Stimulated activated naive CD4-positive, alpha-beta T cell treated with Interleukin-2 at 50 U/mL for 16 hours (primary cell): ENCODE measurements at places on chromosomes 11 and 22.

GRCh38 chr11:109329716-109330115, 92.3 kb upstream of the C11orf87 start:
- DNase-seq: no peak

- DNase-seq: no peak
Measured at GRCh38 chr11:10743354-10744000, 7.6 kb upstream of the CTR9 start.

GRCh38 chr22:27853424-27853823, 51.9 kb upstream of the MN1 start:
- DNase-seq: no peak

GRCh38 chr11:46808799-46809431, 37.2 kb downstream of the CKAP5 start:
- no peak for DNase-seq

DNA sequence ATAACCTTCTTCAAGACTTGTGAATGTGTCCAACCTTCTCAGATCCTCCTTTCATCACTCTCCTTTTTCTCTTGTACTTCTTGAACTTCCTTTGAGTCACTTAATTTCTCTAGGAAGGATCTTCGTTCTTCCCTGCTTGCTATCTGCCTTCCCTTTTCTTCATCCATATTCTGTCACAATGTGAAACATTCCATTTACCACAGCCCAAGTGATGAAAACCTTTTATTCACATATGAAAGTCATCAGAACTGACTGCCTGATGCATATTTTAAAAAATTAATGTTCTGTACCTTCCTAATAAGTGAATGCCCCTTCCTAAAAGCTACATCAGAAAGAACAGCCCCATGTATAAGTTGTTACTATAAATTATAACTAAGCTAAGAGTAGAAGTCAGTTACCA, 520.4 kb upstream of the LUZP2 start:
- DNase-seq: no peak

- no peak for DNase-seq
Measured at GRCh38 chr11:65479184-65480145, 19.4 kb upstream of the MALAT1 start.

DNA sequence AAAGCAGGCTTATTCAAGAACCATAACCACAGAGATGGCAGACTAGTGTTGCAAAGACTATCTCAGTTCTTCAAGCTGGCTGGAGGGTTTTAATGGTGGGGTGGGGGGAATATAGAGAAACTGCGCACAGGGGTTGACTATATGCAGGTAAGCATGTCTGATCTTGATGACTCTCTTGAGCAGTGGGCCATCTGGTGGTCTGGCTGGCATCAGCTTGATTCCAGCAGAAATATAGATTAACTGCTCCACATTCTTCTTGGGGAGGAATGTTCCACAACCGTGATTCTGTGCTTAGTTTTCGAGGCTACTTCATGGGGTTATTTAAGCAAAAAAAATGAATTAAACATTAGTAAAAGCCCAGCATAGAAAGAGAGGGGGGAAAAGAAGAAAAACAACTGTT, 158.8 kb upstream of the PGR start:
- DNase-seq: no peak

- no peak for DNase-seq
Measured at GRCh38 chr11:94708176-94708575, 60.0 kb upstream of the AMOTL1 start.

DNA sequence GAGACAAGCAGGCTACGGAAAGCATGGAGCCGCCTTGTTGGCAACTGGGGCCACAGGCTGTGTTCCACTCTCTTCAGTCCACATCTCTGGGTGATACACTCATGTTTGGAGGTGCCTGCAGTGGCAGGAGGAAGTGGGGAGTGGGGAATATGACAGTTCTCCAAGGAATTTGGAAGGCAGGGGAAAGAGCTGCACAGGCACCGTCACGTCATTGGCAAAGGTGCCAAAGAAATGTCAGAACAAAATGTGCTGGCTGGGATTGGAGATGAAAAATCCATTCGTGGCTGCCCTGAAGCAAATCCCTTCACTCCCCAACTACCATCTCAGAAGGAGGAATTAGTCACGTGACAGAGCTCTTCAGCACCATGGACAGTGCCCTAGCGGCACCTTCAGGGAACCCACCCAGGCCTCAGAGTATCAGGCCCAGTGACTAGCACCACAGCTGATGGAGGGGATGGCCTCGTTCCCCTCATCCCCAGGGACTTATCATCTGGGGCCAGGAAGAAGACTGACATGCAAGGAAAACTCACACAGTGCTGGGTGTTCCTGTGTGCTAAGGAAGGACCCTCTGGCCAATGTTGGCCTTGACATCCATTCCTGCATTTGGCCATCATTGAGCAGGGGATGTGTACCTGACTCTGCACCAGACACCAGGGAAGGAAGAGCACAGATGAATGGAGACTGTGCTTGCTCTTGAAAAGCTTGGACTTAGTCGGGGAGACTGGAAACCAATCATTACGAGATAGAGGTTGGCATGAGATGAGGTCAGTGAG, 48.5 kb upstream of the PRDM11 start:
- no peak for DNase-seq

DNA sequence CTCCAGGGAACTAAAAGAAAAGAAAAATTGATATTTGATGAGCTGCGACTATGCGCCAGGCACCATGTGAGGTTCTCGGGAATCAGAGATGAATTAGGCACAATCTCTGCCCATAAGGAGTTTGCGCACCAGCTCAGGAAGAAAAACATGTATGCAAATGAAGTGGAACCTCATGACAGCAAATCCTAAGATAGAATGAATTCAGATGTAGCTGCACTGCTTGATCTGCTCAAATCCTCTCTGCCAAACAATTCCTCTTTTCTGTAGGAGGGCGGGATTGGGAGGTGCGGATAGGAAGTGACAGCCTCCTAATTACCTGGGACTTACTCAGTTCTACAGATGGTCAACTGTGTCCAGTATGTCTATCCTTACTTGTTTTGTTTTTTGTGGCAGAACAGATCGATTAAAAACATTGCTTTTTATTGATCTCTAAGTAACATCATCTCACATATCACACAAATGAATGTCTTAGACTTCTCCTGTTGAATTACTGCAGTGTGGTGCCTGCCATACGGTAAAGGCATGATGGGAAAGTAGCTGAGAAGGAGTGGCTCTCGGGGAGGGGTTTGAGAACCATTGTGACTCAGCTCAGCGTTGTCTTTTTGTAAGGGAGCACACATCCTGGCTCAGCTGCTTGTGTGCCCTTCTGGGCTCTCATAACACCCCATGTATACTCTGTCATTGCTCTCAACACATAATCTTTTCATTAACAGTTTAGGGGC, 13.9 kb downstream of the CRTAM start:
- DNase-seq: peak; percentile 8

GRCh38 chr11:76296731-76297542, 84.0 kb downstream of the THAP12 start:
- no peak for DNase-seq

DNA sequence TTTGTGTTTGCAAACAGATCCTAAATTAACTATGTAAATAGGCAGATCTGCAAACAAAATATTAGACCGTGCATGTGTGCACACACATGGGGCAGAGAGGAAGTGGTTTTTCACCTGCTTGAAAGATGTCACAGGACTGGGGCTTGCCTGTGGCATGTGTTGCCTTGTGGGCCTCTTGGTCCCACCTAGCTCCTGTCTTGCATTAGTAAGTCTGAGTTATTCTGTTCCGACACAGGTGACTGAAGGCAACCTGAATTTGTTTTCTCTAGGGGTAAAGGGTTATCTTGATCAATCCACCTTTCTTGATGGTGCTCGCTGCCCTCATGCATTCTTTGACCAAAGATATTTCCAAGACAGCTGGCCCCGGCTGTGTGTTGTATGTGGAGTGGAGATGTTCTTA, 667.5 kb downstream of the NTM start:
- DNase-seq: no peak

- no peak for DNase-seq
Measured at GRCh38 chr11:132898021-132898420, 634.3 kb downstream of the OPCML start.

DNA sequence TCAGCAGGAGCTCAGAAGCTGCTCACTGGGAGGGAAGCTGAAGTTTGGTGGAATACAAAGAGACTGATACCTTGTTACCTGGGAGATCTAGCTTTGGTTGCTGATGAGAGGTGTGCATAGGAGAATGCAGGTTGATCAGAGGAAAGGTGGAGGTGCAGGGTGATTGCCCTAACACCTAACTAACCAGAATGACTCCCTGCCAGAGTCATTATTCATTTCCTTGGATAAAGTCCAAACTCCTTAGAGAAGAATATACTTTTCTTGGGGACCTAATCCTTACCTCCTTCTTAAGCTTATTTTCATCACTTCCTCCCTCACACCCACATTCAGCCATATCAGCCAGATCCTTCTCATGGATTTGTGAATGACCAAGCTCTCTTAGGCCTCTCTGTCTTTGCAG, 814.2 kb upstream of the TENM4 start:
- DNase-seq: no peak

DNA sequence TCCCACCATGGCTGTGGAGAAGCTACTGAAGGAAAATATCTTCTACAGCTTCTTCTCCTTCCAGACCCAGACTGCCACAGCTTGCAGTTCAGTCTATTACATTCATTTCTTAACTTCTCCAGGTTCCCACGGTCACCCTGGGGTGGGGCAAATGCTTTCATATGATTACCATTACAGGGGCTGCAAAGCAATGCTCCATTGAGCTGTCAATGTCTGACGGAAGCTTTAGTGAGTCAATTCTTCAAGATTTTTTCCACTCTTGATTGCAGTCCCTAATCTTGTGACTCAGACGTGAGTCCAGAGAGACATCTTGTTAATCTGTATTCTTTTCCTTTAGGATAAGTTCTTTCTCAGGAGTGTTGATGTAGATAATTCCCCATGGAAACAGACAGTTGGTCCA, 233.4 kb upstream of the DDI1 start:
- no peak for DNase-seq

- no peak for DNase-seq
Measured at GRCh38 chr11:12083380-12083779, 27.0 kb upstream of the MICAL2 start.

DNA sequence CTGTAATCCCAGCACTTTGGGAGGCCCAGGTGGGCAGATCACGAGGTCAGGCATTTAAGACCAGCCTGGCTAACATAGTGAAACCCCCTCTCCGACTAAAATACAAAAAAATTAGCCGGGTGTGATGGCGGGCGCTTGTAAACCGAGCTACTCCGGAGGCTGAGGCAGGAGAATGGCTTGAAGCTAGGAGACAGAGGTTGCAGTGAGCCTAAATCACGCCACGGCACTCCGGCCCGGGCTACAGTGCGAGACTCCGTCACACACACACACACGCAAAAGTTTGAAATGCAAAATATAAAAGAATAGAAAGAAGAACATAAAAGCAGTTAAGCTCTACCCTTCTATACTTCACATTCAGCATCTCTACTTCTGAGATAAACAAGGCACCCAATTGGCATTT, 1165.9 kb upstream of the CNTN5 start:
- DNase-seq: no peak

- no peak for DNase-seq
Measured at GRCh38 chr11:38282718-38283117, 1684.7 kb upstream of the RAG2 start.

DNA sequence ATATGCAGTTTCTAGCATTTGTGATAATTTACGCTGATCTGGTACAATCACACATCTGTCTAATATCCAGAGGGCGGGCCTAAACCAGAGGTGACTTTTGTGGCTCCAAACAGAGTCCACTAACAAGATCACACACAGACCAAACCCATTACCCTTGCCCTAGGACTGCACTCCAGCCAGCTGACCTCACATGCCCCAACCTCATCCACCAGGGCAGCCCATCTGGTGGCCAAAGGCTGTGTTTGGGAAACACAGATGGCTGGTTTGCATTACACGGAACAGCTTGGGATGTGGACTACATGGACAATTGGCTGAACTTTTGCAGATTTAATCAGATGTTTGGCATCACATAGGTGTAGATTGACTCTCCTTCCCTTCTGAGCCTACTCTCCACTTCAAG, 228.2 kb downstream of the GRIK4 start:
- no peak for DNase-seq

DNA sequence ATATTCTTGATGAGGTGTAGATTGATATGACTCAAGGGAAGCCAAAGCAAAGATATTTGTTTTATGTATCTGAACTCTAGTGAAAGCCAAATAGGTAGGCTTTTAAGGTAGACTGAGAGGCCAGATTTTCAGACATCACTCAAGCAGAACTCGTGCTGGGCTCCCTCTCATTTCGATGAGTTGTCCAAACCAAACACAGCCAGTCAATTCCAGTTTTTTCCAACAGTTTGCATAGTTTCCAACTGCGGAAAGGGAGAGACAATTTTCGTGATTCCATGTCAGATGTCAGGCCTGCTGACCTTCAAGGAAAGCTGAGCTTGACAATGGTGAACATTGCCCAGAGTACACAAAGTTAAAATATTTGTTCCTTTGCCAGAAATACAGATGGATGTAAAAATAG, 110.9 kb upstream of the MPPED2 start:
- DNase-seq: no peak

- DNase-seq: no peak
Measured at GRCh38 chr11:87351676-87352075, 313.9 kb downstream of the TMEM135 start.

DNA sequence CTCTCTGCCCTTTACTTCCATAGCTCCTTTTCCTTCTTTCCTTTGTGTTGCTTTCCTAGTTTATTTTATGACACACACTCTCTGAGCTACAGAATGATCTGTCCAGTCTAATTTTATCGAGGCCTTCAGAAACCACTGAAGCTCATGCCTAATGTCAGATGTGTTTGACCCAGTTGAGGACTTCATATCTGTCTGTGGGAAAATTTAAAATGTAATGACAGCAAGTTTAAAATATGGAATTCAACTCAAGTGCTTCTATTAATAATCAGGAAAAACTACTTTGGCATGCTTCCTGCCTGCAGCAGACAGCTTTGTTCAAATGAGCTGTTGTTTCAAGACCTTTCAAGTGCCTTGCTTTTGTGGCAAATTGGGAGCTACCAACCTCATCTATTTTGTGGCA, 261.8 kb upstream of the MTNR1B start:
- no peak for DNase-seq

DNA sequence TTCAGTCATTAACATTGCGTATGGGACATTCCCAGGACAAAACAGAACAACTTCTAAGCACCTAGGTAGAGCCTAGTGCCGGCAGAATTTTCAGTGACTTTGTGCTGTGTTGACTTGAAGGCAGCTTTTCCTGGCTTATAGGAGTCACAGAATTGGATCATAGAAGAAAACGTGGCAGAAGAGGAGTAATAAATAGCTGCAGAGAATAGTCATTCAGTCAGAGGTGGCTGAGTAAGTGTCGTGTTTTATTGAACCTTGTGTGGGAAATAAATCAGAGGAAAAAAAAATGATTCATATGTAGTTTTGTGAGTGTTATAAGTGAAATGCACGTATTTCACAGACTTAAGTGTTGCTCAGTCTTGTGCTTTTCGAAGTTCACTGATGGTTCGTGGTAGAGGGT, 2.1 kb downstream of the BARX2 start:
- DNase-seq: no peak

DNA sequence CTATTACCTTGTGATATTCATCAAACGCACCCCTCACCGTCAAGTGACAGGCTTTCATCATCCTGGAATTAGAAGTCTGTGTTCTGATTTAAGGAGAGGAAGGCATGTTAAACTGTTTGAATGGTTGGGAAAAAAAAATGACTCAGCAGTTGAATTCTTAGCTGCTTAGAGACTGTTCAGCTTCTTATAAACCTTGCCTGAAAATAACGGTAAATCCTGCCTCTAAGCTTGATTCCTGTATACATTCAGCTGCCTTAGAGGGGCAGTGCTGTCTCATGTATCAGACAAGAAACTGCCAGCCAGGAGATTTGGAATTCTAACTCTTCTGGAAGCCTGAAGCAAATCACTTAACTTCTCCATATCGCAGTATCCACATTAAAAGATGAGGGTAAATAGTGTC, 437.4 kb downstream of the JRKL start:
- DNase-seq: no peak

GRCh38 chr11:13184295-13184794, 93.2 kb upstream of the BMAL1 start:
- DNase-seq: no peak
